ENCODE measurements at places on chromosomes 7 and 10.
A peak's percentile ranks its signal among the peaks of the same experiment; 100 is the strongest.

DNA sequence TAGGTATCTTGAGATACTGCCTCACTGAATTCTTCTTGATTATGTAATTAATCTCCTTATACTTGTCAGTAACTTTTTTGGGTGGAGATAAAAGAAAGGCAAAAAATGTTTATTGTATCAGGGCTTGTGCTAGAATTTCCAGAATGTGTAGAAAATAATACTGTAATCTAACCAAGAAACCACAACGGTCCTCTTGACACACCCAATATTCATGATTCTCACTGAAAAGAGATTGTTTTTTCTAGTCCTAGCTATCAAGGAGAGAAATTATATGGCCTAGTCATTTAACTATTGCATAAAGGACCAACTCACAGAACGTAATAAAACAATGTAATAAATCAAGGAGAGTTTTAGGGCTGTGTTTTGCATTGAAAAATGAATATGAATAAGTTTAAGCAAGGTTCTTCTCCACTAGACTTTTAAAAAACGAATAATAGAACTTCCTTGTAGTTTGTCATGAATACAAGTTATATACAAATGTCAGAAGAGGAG lies 80.0 kb upstream of the STEAP4 start:
- no peaks in the 10 kb centered on the region for H3K27me3 ChIP-seq
- H3K36me3 ChIP-seq, result no peaks in the 10 kb centered on the region
- DNase-seq, result no peak
- H3K4me1 ChIP-seq, result no peaks in the 10 kb centered on the region
- H3K27ac ChIP-seq, result no peak overlapping the region

- H3K4me3 ChIP-seq, result no peak overlapping the region
- no peaks in the 10 kb centered on the region for H3K4me1 ChIP-seq
- no peaks in the 10 kb centered on the region for H3K36me3 ChIP-seq
- H3K27ac ChIP-seq, result no peak overlapping the region
Measured at GRCh38 chr10:99337311-99337811, 8.2 kb downstream of the CNNM1 start.

DNA sequence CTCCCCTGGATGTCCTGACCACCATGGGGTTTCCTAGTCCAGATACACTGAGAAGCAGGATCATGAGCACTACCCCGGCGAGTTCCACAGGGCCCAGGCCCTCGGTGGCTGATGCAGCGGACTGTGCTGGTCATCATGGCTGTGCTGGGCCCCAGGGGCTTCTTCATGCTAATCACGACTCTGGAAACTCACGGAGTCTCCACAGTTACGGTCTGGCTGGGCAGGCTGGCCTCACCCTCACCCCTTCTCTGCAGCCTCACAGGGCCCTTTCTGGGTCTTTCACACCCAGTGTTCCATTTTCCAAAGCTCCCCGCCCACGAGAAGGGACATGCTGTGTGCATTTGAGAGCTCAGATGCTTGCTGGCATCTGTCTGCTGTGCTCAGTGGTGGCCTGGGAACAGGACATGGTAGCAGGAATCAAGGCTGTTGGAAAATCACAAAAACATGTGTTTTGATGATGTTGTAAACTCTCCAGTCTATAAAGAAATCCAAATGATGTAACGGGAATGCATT lies 119.0 kb downstream of the PTPN20 start:
- no peak overlapping the region for H3K4me3 ChIP-seq
- H3K27ac ChIP-seq, result no peak overlapping the region
- H3K27me3 ChIP-seq, result no peaks in the 10 kb centered on the region

DNA sequence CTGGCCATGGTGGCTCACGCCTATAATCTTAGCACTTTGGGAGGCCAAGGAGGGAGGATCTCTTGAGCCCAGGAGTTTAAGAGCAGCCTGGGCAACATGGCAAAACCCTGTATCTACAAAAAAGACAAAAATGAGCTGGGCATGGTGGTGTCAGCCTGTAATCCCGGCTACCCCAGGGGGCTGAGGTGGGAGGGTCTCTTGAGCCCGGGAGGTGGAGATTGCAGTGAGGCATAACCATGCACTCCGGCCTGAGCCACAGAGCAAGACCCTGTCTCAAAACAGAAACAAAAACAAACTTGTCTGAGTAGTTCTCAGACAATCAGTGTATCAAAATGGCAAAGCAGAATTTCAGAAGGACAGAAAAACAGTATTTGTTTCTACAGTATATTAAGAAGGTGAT lies 45.2 kb upstream of the BPGM start:
- H3K4me1 ChIP-seq, result no peaks in the 10 kb centered on the region
- no peaks in the 10 kb centered on the region for H3K36me3 ChIP-seq
- DNase-seq, result no peak
- no peak overlapping the region for H3K27ac ChIP-seq
- H3K4me3 ChIP-seq, result no peak overlapping the region

GRCh38 chr10:11275651-11276050 lies 258.0 kb downstream of the CELF2 start:
- no peak for DNase-seq
- no peak overlapping the region for H3K4me3 ChIP-seq
- H3K27me3 ChIP-seq, result no peaks in the 10 kb centered on the region
- no peak overlapping the region for H3K27ac ChIP-seq
- H3K4me1 ChIP-seq, result no peaks in the 10 kb centered on the region

- H3K27me3 ChIP-seq, result no peaks in the 10 kb centered on the region
- no peak overlapping the region for H3K4me3 ChIP-seq
- no peak for DNase-seq
- H3K4me1 ChIP-seq, result no peaks in the 10 kb centered on the region
Measured at GRCh38 chr10:51501396-51501795, 198.0 kb downstream of the CSTF2T start.

DNA sequence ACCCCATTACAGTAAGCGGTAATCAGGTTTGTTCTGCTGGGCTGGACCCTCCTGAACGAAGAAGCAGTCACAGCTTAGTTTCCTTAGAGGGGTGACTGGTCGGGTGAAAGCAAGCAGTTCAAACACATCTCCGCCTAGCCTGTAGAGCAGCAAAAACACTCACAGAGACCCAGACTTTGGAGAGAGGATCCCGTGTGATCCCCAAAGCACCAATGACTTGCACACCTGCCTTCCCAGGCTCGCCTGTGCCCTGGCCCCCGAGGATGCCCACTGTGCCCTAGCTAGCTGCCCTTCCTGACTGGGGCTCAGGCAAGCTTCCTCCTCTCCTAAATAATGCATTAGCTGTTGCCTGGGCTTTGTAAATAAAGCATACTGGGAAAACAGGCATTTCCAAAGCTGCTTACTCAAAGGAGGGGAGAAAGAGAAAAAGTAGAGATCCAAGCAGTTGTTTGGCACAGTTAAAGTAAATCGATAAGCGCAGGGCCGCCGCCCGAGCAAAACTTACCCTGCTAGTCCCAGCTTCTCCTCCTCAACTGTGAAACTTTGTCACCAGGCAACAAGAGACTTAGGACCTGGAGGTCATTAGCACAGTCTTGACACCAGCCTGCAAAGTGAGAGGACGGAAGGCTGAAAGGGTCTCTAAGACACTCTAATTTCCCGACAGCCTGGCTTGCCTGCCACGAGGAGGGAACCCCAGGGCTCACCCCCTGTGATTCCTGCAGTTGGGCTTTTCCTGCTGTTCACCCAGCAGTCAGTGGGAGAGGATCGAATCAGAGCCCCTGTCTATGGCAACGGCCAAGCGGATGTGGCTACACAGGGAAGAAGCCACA lies 4.8 kb downstream of the LRRC18 start:
- DNase-seq, result peak; percentile 21
- no peaks in the 10 kb centered on the region for H3K4me1 ChIP-seq
- H3K27me3 ChIP-seq, result no peaks in the 10 kb centered on the region
- no peaks in the 10 kb centered on the region for H3K36me3 ChIP-seq

- DNase-seq, result no peak
- H3K4me3 ChIP-seq, result no peak overlapping the region
- H3K4me1 ChIP-seq, result peaks cover 4% of the 10 kb centered on the region
- H3K36me3 ChIP-seq, result no peaks in the 10 kb centered on the region
Measured at GRCh38 chr10:99976886-99977665, 32.7 kb downstream of the DNMBP start.

DNA sequence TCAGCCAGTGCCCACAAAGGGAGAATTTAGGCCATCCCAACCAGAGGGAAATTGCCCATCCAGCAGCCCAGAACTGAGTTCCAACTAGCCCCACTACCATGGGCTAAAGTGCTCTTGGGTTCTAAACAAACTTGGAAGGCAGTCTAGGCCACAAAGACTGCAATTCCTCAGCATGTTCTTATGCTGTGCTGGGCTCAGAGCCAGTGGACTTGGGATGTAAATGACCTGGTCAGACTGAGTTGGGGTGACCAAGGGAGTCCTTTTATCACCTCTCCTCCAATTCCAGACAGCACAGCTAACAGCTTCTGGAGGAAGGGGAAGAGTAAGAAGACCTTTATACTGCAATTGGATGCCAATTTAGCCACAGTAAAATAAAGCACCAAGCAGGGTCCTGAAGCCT lies 607.2 kb upstream of the KCND2 start:
- no peaks in the 10 kb centered on the region for H3K36me3 ChIP-seq
- no peaks in the 10 kb centered on the region for H3K4me1 ChIP-seq

GRCh38 chr7:132154695-132155471 lies 421.4 kb downstream of the PLXNA4 start:
- H3K27me3 ChIP-seq, result no peaks in the 10 kb centered on the region
- H3K4me3 ChIP-seq, result no peak overlapping the region
- H3K4me1 ChIP-seq, result no peaks in the 10 kb centered on the region
- H3K36me3 ChIP-seq, result no peaks in the 10 kb centered on the region
- DNase-seq, result no peak

DNA sequence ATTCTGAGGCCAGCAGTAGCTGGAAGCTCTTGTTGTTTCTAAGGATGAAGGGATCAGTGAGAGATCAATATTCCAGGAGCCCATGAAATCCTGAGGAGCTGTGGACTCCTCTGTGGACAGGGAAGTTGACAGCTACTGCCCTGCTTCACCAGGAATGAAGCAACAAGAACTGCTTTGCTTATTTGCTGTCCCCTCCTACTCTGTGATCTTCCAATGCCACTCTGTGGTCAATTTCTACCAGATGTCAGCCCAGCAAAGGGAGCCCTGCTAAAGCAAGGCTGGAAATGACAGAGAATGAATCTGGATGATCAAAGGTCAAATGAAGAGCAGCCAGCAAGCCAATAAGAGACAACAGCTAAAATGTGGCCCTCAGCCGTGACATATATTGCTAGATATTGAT lies 227.5 kb upstream of the CHRM2 start:
- no peaks in the 10 kb centered on the region for H3K27me3 ChIP-seq
- no peak for DNase-seq
- H3K4me1 ChIP-seq, result no peaks in the 10 kb centered on the region
- no peak overlapping the region for H3K4me3 ChIP-seq
- no peak overlapping the region for H3K27ac ChIP-seq

- H3K4me1 ChIP-seq, result no peaks in the 10 kb centered on the region
- H3K27ac ChIP-seq, result no peak overlapping the region
- no peaks in the 10 kb centered on the region for H3K27me3 ChIP-seq
Measured at GRCh38 chr7:30934732-30935568, 23.3 kb downstream of the AQP1 start.

DNA sequence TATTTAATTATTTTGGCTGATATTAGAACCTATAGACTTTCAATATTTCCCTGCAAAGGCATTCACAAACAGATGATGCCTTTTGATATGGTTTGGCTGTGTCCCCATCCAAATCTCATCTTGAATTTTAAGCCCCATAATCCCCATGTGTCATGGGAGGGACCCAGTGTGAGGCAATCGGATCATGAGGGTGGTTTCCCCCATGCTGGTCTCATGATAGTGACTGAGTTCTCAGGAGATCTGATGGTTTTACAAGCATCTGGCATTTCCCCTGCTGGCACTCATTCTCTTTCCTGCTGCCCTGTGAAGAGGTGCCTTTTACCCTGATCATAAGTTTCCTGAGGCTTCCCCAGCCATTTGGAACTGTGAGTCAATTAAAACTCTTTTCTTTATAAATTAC lies 9.3 kb upstream of the PNLIPRP3 start:
- H3K4me3 ChIP-seq, result no peak overlapping the region
- no peak for DNase-seq
- H3K27me3 ChIP-seq, result no peaks in the 10 kb centered on the region
- H3K27ac ChIP-seq, result no peak overlapping the region
- no peaks in the 10 kb centered on the region for H3K4me1 ChIP-seq

- no peak for DNase-seq
- H3K4me1 ChIP-seq, result no peaks in the 10 kb centered on the region
- H3K36me3 ChIP-seq, result no peaks in the 10 kb centered on the region
- no peak overlapping the region for H3K4me3 ChIP-seq
- no peaks in the 10 kb centered on the region for H3K27me3 ChIP-seq
- no peak overlapping the region for H3K27ac ChIP-seq
Measured at GRCh38 chr10:107059068-107059804, 105.3 kb downstream of the SORCS1 start.

- H3K27me3 ChIP-seq, result peaks cover 4% of the 10 kb centered on the region
- H3K4me1 ChIP-seq, result peaks cover 12% of the 10 kb centered on the region
- no peaks in the 10 kb centered on the region for H3K36me3 ChIP-seq
- no peak overlapping the region for H3K27ac ChIP-seq
- no peak overlapping the region for H3K4me3 ChIP-seq
Measured at GRCh38 chr10:43225787-43226153, 41.1 kb downstream of the RASGEF1A start.

- H3K27me3 ChIP-seq, result no peaks in the 10 kb centered on the region
- H3K36me3 ChIP-seq, result no peaks in the 10 kb centered on the region
- H3K4me1 ChIP-seq, result peaks cover 7% of the 10 kb centered on the region
- peak overlapping the region; percentile 62 for H3K4me3 ChIP-seq
- H3K27ac ChIP-seq, result peak overlapping the region; percentile 95
Measured at GRCh38 chr7:107167483-107168232, 1.1 kb upstream of the HBP1 start.

GRCh38 chr7:159063046-159063840 lies 81.4 kb downstream of the VIPR2 start:
- DNase-seq, result peak; percentile 20
- H3K4me1 ChIP-seq, result no peaks in the 10 kb centered on the region
- no peaks in the 10 kb centered on the region for H3K36me3 ChIP-seq
- H3K27me3 ChIP-seq, result no peaks in the 10 kb centered on the region

- peaks cover 3% of the 10 kb centered on the region for H3K4me1 ChIP-seq
- H3K36me3 ChIP-seq, result no peaks in the 10 kb centered on the region
- H3K4me3 ChIP-seq, result no peak overlapping the region
- no peak for DNase-seq
- H3K27me3 ChIP-seq, result no peaks in the 10 kb centered on the region
Measured at GRCh38 chr10:80530816-80531215, 6.9 kb upstream of the SH2D4B start.

DNA sequence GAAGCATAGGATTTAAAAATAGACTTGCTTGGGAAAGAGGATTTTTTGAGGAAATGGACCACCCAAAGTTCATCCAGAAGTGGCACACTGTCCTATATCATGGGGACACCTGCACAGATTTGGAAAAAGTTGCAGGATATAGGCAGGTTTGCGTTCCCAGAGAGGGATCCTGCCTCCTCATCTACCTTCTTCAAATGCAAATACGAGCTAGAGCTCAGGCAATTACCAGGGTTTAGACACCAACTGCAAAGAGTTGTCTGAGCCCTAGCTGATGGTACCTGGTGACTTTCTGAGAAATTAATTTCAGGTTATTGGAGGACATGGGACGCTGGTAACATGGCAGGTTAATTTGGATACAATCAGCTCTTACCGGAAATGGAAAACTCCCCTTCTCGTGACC lies 423.7 kb upstream of the MTPN start:
- no peaks in the 10 kb centered on the region for H3K4me1 ChIP-seq
- no peak for DNase-seq
- H3K27ac ChIP-seq, result no peak overlapping the region
- H3K36me3 ChIP-seq, result no peaks in the 10 kb centered on the region
- H3K27me3 ChIP-seq, result peaks cover 4% of the 10 kb centered on the region

GRCh38 chr7:30252885-30253795 lies 31.3 kb upstream of the ZNRF2 start:
- H3K4me1 ChIP-seq, result peaks cover 32% of the 10 kb centered on the region
- no peak overlapping the region for H3K4me3 ChIP-seq
- DNase-seq, result no peak

- no peak overlapping the region for H3K27ac ChIP-seq
- no peaks in the 10 kb centered on the region for H3K27me3 ChIP-seq
- no peaks in the 10 kb centered on the region for H3K36me3 ChIP-seq
Measured at GRCh38 chr10:104077247-104077646, 8.4 kb downstream of the COL17A1 start.
